ENCODE measurements at places on chromosomes 1 and 21.

DNA sequence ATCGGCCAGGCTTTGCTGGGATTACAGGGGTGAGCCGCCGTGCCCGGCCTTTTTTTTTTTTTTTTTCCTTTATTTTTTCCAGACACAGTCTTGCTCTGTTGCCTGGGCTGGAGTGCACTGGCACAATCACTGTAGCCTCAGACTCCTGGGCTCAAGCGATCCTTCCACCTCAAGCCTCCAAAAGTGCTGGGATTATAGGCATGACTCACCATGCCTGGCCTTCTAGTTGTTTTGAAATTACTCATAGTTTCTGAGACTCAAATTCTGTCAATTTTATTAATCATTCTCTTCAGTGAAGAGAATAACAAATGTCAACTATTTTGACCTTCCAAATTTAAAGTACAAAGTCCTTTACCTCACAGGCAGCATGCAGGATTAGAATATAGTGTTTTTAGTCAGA, 374.5 kb downstream of the PLA2G4A start:
- no peak for DNase-seq

DNA sequence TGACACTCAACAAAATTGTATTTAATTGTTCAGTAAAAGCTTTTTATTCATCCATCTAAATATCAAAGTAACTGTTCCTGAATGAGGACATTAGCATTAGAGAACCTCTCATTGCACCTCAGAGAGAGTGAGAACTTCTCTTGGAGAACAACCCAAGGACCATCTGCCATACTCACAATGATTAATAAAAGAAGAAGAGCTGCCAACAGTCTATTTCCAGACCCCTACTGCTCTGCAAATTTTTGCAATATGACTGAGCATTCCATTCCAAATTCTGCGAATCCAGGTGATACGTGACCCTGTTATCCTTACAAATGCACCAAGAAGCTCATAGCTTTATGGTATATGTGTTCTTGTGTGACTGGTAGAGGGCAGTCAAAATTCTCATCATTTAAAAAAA, 422.5 kb downstream of the NEGR1 start:
- no peak for DNase-seq

- DNase-seq = no peak
These were observed 11.4 kb upstream of the RGS16 start for GRCh38 chr1:182615468-182616129.

DNA sequence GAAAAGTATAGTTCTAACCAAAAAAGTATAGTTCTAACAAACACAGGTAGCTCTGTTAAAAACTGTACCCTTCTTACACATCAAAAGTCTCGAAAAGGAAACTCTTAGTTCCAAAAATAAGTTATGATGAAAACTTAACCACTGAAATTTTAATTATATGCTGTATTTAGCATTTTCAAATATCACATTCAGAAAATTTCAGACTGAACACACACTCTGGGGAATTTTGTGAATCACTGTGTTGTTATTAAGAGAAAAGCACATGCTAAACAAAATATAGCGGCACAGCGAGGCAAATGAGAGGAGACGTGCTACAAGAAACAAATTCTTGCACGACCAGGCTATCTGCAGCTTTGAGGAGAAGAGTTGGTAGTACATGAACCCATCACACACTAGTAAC, 30.4 kb downstream of the VAV3 start:
- DNase-seq = no peak

- no peak for DNase-seq
These were observed 774 bp downstream of the SLC2A7 start for GRCh38 chr1:9025449-9025848.

- DNase-seq = no peak
These were observed 96.0 kb upstream of the TNFSF4 start for GRCh38 chr1:173302890-173303829.

DNA sequence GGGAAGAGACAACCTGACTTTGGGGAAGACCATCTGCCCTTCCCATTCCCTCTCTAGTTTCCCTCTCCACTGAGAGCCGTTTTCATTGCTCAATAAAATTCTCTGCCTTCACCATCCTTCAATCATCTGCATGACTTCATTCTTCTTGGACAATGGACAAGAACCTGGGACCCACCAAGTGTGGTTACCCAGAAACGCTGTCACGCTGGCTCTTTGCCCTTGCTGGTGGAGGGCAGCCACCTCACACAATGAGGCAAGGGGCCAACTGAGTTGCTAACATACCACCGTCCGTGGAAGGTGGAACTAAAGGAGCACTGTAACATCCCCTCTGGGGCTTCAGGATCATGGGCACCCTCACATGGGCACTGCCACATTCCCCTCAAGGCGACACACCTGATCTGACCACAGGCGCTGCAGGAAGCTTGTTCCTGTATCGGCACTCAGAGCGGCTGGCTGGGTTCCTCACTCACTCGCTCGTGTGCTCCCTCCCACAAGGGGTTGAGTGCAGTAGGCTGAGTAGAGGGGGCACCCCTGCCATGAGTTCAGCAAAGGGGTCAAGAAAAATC, 652.4 kb downstream of the PLPP3 start:
- no peak for DNase-seq

GRCh38 chr21:19461481-19462205, 1058.1 kb upstream of the TMPRSS15 start:
- DNase-seq = no peak

- DNase-seq = no peak
These were observed 47.6 kb upstream of the PPP2R5A start for GRCh38 chr1:212237651-212238050.

DNA sequence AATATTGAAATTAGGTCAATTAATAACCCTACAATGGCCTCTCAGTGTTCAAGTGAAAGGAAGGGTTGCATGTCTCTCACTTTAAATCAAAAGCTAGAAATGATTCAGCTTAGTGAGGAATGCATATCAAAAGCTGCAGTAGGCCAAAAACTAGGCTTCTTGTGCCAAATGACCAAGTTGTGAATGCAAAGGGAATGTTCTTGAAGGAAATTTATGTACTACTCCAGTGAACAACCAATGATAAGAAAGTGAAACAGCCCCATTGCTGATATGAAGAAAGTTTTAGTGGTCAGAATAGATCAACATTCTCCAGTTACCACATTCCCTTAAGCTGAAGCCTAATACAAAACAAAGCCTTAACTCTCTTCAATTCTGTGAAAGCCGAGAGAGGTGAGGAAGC, 10.0 kb downstream of the MAEL start:
- DNase-seq = no peak

- no peak for DNase-seq
These were observed 14.6 kb upstream of the MPZL1 start for GRCh38 chr1:167706931-167707877.

- no peak for DNase-seq
These were observed 36.1 kb downstream of the SORT1 start for GRCh38 chr1:109361649-109362048.

Data from GDM1 (cell line).